CD4-positive, CD25-positive, alpha-beta regulatory T cell (primary cell): ENCODE measurements at places on chromosomes 4 and X. TPM values are rescaled to one million over a fixed set of nuclear protein-coding genes. Genes with fewer than 3 reads are reported as not detected.
A peak's percentile ranks its signal among the peaks of the same experiment; 100 is the strongest.

TCEAL7 gene
- total RNA-seq, result not detected

DNA sequence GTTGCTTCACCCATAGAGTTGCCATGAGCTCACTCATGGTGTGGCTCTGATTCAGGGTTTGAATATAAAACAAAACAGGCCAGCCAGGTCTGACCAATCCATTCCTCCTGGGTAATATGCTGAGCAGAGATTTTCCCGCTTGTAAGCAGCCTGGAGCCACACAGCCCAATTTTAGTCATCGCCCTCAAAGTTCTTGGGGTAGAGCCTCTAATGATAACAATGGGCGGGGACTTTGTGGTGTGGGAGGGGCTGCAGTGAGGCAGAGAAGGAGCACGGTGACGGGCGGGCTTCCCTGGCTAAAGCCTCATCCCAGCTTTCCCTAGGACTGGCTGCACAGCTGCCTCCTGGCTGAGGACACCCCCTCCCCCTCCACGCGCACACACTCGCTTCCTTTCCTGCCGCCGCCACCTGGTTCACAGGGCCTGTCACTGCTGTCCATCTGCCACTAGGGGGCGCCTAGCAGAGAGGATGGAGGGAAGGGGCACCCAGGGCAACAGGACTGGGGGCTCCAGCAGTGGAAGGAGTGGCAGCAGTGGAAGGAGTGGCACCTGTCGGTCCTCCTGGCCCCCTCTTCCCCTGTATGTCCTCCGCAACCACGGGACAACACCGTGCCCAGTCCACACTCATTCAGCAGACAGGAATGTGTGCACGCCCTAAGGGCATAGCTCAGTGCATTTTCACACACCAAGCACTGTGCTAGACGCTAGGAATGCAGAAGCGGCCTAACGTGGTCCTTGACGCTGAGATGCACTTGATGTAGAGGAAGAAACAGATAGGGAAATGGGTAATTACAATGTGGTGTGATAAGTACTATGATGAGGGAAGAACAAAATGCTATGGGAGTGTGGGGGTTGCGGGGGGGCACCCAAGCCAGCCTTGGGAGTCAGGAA lies 26.8 kb downstream of the PRPS1 start:
- H3K4me1 ChIP-seq, result peaks cover 8% of the 10 kb centered on the region
- H3K27me3 ChIP-seq, result no peaks in the 10 kb centered on the region
- no peak overlapping the region for H3K4me3 ChIP-seq

DNA sequence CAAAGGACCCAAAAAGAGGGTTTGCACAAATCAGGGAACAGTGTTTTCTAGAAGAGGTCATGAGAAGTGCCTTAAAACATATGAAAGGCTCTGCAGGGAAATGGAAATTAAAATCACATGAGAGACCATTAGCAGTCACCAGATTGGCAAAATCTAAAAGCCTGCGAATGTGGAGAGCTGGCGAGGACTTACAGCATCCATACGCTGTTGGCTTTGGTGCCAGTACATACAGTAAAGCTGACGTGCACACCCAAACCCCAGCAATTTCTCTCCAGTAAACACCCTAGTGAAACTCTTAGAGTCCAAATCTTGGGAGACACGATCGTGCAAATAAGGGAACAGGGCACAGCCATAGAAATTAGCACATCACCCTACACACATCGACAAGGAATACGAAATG lies 25.4 kb upstream of the PPP2R2C start:
- no peak overlapping the region for H3K27ac ChIP-seq
- no peaks in the 10 kb centered on the region for H3K4me1 ChIP-seq
- no peak for DNase-seq
- H3K36me3 ChIP-seq, result no peaks in the 10 kb centered on the region
- H3K4me3 ChIP-seq, result no peak overlapping the region

GRCh38 chr4:157898836-157899605 lies 273.8 kb downstream of the GASK1B start:
- no peak for DNase-seq
- H3K4me1 ChIP-seq, result no peaks in the 10 kb centered on the region
- no peaks in the 10 kb centered on the region for H3K27me3 ChIP-seq
- H3K27ac ChIP-seq, result no peak overlapping the region

ATOH1 gene
- not detected for total RNA-seq

- H3K27me3 ChIP-seq, result peaks cover 8% of the 10 kb centered on the region
- no peak overlapping the region for H3K27ac ChIP-seq
- H3K36me3 ChIP-seq, result no peaks in the 10 kb centered on the region
Observed at GRCh38 chrX:153888344-153888743, 2.4 kb upstream of the L1CAM start.

DNA sequence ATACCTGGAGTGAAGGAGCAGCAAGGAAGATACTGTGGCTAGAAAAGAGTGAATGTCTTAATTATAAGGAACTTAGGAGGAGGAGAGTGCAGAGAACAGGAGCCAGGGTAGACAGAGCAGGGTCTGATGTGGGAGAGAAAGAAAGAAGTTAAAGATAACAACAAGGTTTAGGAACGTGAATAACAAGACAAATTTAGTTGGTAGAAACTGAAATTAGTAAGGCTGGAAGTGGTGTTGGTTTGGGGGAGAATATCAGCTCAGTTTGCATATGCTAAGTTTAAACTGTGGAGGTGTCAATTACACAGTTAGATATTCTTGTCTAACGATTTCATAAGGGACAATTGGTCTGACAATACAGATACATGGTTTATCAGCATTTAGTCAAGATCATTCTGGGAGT lies 1123.7 kb upstream of the PABPC4L start:
- no peak overlapping the region for H3K4me3 ChIP-seq
- no peaks in the 10 kb centered on the region for H3K4me1 ChIP-seq
- no peak for DNase-seq
- no peaks in the 10 kb centered on the region for H3K36me3 ChIP-seq

GRCh38 chrX:118974088-118974907 lies at the start of gene LONRF3:
Gene LONRF3, plus strand, starts transcription at chrX:118974618. Its CDS starts 163 bp downstream, at chrX:118974781.
- peak within 1 kb of the TSS; percentile 37 for H3K4me3 ChIP-seq
- no peaks in the 10 kb centered on the region for H3K36me3 ChIP-seq
- peaks cover 24% of the 10 kb centered on the region for H3K4me1 ChIP-seq
- H3K27me3 ChIP-seq, result peaks cover 7% of the 10 kb centered on the region

- H3K36me3 ChIP-seq, result no peaks in the 10 kb centered on the region
- no peak for DNase-seq
- no peaks in the 10 kb centered on the region for H3K4me1 ChIP-seq
- no peaks in the 10 kb centered on the region for H3K27me3 ChIP-seq
- H3K27ac ChIP-seq, result no peak overlapping the region
- no peak overlapping the region for H3K4me3 ChIP-seq
Observed at GRCh38 chr4:113008716-113009115, 40.7 kb upstream of the ANK2 start.

DNA sequence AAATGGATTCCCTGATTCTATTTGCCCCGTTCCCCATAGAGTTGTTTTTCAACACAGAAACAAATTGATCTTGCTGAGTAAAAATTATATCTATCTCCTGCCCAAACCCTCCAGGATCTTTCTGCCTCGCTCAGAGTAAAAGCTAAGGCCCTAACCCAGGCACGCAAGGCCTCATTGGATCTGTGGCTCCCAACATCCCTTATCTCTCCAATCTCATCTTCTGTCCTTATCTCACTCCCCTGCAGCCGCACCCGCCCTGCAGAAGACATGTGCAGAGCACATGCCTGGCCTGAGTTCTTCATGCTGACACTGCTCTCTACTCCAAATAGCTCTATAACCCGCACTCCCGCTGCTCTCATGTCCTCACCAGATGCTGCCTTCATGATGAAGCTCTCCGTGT lies 543.8 kb upstream of the ZFP42 start:
- H3K4me1 ChIP-seq, result no peaks in the 10 kb centered on the region
- H3K27me3 ChIP-seq, result no peaks in the 10 kb centered on the region
- H3K4me3 ChIP-seq, result no peak overlapping the region
- no peaks in the 10 kb centered on the region for H3K36me3 ChIP-seq
- H3K27ac ChIP-seq, result no peak overlapping the region

GRCh38 chrX:53616946-53617345 lies 69.6 kb downstream of the HUWE1 start:
- DNase-seq, result no peak
- peaks cover 84% of the 10 kb centered on the region for H3K36me3 ChIP-seq
- no peaks in the 10 kb centered on the region for H3K27me3 ChIP-seq

DKC1 gene
- 55.0 TPM for total RNA-seq

- H3K27ac ChIP-seq, result no peak overlapping the region
- no peaks in the 10 kb centered on the region for H3K4me1 ChIP-seq
- no peak overlapping the region for H3K4me3 ChIP-seq
- no peaks in the 10 kb centered on the region for H3K27me3 ChIP-seq
Observed at GRCh38 chr4:154041640-154042039, 252.8 kb upstream of the SFRP2 start.

DNA sequence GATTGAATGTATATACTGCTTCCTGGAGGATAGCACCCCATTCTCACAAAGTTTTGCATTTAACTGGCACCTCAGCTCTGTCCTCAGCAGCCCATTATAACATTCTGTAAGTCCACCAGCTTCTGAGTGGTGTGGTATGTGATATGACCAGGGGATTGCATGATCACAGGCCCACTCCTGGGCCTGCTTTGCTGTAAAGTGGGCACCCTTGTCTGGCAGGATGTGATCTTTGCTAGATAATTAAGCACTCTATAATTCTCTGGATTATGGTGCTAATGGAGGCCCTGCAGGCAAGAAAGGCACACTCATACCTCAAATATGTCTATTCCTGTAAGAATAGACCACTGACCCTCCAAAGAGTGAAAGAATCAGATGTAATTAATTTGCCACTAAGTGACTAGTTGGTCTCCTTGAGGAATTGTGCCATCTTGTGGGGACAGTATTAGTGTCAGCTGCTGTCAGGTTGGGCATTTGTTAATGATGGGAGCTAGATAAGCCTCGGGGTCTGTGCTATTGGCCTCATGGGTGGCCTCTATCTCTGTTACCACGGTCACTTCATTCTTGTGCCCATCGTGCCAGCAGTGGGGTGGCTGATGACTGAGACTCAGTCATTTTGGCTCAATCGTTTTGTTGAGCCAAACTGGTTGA lies 2.2 kb upstream of the CFI start:
- no peak overlapping the region for H3K4me3 ChIP-seq
- H3K27ac ChIP-seq, result no peak overlapping the region
- no peaks in the 10 kb centered on the region for H3K36me3 ChIP-seq
- DNase-seq, result no peak

DNA sequence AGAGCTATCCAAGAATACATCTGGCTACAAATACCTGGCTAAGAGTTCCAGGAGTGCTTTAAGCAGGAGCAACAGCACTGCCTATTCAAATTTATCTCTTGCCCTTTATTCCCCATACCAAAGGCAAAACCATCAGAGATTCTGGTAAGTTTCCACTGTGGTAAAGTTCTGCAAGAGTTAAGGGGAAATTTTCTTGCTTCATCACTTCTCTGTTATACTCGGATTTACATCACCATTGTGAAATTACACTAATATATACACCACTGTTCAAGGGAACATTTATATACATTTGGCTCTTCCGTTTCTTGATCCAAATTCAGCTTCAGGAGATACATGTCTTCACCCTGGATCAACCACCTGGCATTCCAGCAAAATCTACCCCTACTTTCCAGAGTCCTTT lies 70.8 kb upstream of the PTPN13 start:
- no peak for DNase-seq
- H3K4me1 ChIP-seq, result no peaks in the 10 kb centered on the region
- H3K4me3 ChIP-seq, result no peak overlapping the region
- no peak overlapping the region for H3K27ac ChIP-seq

GRCh38 chr4:91359041-91360031 lies 944.4 kb upstream of the GRID2 start:
- no peak overlapping the region for H3K27ac ChIP-seq
- H3K4me3 ChIP-seq, result no peak overlapping the region
- DNase-seq, result no peak
- no peaks in the 10 kb centered on the region for H3K36me3 ChIP-seq

DNA sequence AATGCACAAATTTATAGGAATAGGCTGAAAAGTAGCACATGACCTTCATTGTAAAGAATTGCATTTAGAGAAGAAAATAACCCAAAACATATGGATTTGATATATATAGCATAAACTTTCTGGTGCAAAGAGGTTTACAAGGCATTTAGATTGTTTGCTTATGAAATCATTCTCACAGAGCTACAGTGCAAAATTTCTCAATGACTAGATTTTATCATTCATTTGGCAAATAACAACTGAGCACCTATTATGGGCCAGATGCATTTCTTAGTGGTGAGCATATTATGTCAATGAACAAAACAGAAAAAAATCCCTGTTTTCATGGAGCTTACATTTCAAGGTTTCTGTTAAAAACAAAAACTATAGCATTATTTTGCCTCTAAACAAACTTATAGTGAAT lies 34.1 kb upstream of the TNIP3 start:
- no peak for DNase-seq
- H3K36me3 ChIP-seq, result no peaks in the 10 kb centered on the region

TMEM31 gene
- total RNA-seq, result not detected

GRCh38 chr4:78669453-78669852 lies 106.7 kb upstream of the BMP2K start:
- H3K36me3 ChIP-seq, result no peaks in the 10 kb centered on the region
- no peak overlapping the region for H3K27ac ChIP-seq
- no peak overlapping the region for H3K4me3 ChIP-seq

GRCh38 chrX:68669094-68669860 lies 21.8 kb downstream of the STARD8 start:
- DNase-seq, result no peak
- H3K27ac ChIP-seq, result no peak overlapping the region
- H3K27me3 ChIP-seq, result no peaks in the 10 kb centered on the region
- H3K4me3 ChIP-seq, result no peak overlapping the region
- no peaks in the 10 kb centered on the region for H3K36me3 ChIP-seq

DNA sequence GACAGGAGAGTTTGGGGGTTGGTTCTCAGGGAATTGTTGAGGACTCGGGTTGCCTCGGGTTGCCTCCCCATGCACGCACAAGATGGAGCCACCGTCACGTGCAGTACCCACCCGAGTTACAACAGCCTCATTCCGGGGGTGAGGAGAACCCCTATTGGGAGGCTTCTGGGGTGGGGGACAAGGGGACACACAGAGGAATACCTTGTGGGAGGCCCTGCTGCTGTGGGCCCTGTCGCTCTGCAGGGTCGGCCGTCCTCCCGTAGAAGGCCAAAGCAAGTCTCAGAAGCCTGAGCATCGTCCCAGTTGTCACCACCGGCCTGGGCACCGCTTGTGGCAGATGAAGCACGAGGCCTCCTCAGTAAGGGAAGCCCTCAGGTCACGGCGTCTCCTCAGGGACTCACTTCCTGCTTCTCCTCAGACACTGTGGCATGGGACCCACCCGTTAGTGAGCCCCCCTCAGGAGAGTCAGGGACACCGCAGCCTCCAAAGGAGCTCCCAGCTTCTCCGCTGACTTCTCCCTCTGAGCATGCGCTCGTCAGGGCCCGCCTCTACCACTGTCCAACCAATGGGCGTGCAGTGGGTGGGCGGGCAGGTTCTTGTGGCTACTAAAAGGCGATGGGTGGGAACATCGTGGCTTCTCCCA lies at the start of gene CT55:
CT55 (minus strand) TSS at position 522 of the 643 bp plus-strand sequence; CDS start at position 295, 227 bp downstream.
- H3K4me1 ChIP-seq, result no peaks in the 10 kb centered on the region
- peaks cover 6% of the 10 kb centered on the region for H3K27me3 ChIP-seq
- H3K36me3 ChIP-seq, result no peaks in the 10 kb centered on the region
- H3K4me3 ChIP-seq, result no peak within 1 kb of the TSS

GRCh38 chr4:184408021-184408683 lies 66.2 kb downstream of the IRF2 start:
- peak overlapping the region; percentile 67 for H3K27ac ChIP-seq
- peaks cover 39% of the 10 kb centered on the region for H3K4me1 ChIP-seq
- DNase-seq, result no peak
- no peaks in the 10 kb centered on the region for H3K27me3 ChIP-seq
- peaks cover 76% of the 10 kb centered on the region for H3K36me3 ChIP-seq
- no peak overlapping the region for H3K4me3 ChIP-seq

- no peak for DNase-seq
- no peaks in the 10 kb centered on the region for H3K4me1 ChIP-seq
- H3K4me3 ChIP-seq, result no peak overlapping the region
- H3K27ac ChIP-seq, result no peak overlapping the region
- no peaks in the 10 kb centered on the region for H3K27me3 ChIP-seq
Observed at GRCh38 chr4:123427951-123428350, 31.4 kb downstream of the SPRY1 start.

LRCH2 gene
- not detected for total RNA-seq
